ENCODE measurements at places on chromosomes 16 and 17. TPM values are rescaled to one million over a fixed set of nuclear protein-coding genes. Genes with fewer than 3 reads are reported as not detected.

GRCh38 chr17:17683710-17684365, 2.6 kb downstream of the RAI1 start:
- H3K27me3 ChIP-seq = no peaks in the 10 kb centered on the region
- peak overlapping the region; percentile 81 for H3K4me3 ChIP-seq
- H3K27ac ChIP-seq = peak overlapping the region; percentile 94
- peaks cover 39% of the 10 kb centered on the region for H3K4me1 ChIP-seq

DNA sequence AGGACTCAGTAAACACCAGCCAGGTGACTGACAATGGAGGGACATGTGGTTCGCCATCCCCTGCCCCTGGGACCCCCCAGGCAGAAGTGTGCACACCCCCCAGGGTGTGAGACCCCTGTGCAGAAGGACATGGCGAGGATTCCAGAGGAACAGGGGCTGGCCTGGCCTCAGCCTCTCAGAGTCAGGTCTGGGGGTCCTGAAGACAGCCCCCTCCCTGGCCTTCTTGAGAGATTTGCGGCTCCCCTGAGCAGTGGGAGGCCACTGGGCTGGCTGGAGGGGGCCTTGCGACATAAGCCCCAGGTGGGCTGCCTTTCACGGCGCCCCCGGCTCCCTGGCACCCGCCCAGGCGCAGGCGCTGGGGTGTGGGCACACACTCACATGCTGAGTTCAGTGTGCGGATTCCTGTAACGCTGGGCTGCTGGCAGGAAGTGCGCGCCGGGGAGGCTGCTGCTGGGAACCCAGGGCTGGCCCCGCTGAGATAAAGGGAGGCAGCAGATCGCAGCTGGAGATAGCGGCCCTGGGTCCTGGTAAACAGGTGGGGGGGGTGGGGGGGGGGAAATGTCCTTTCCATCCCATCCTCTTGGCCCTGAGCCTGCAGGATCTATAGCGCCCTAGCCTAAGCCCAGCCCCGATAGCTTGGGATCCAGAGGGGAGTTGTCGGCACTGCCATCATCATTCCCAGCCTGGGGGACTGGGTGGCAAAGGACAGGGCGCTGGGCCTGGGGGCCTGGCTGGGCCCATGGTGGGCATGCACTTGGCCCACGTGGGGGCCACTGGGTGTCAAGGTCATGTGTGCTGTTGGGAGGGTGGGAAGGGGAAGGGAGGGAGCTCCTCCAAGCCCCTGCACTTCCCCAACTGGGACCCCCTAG, 27.1 kb downstream of the TMEM235 start:
- H3K4me3 ChIP-seq = no peak overlapping the region
- H3K27me3 ChIP-seq = no peaks in the 10 kb centered on the region
- H3K4me1 ChIP-seq = peaks cover 68% of the 10 kb centered on the region
- peak; percentile 96 for DNase-seq
- H3K27ac ChIP-seq = peak overlapping the region; percentile 99

- peak; percentile 48 for DNase-seq
- H3K4me1 ChIP-seq = no peaks in the 10 kb centered on the region
- no peaks in the 10 kb centered on the region for H3K27me3 ChIP-seq
- no peak overlapping the region for H3K4me3 ChIP-seq
Measured at GRCh38 chr16:28090646-28091377, 27.3 kb upstream of the GSG1L start.

GRCh38 chr17:17088541-17089525, 46.6 kb downstream of the MPRIP start:
- no peaks in the 10 kb centered on the region for H3K27me3 ChIP-seq

- H3K4me1 ChIP-seq = peaks cover 11% of the 10 kb centered on the region
- DNase-seq = no peak
- no peak overlapping the region for H3K4me3 ChIP-seq
- no peaks in the 10 kb centered on the region for H3K36me3 ChIP-seq
- no peaks in the 10 kb centered on the region for H3K27me3 ChIP-seq
- H3K27ac ChIP-seq = no peak overlapping the region
Measured at GRCh38 chr17:62096401-62096670, 31.3 kb upstream of the MED13 start.

GRCh38 chr17:35726953-35727460, 4.4 kb upstream of the RASL10B start:
- H3K36me3 ChIP-seq = peaks cover 22% of the 10 kb centered on the region
- H3K27ac ChIP-seq = peak overlapping the region; percentile 83
- no peaks in the 10 kb centered on the region for H3K27me3 ChIP-seq
- no peak for DNase-seq
- H3K4me3 ChIP-seq = no peak overlapping the region

GRCh38 chr17:9115214-9116191, 94.2 kb downstream of the NTN1 start:
- DNase-seq = peak; percentile 31
- H3K36me3 ChIP-seq = no peaks in the 10 kb centered on the region
- H3K4me1 ChIP-seq = no peaks in the 10 kb centered on the region
- peaks cover 17% of the 10 kb centered on the region for H3K27me3 ChIP-seq
- H3K4me3 ChIP-seq = peak overlapping the region; percentile 60

DNA sequence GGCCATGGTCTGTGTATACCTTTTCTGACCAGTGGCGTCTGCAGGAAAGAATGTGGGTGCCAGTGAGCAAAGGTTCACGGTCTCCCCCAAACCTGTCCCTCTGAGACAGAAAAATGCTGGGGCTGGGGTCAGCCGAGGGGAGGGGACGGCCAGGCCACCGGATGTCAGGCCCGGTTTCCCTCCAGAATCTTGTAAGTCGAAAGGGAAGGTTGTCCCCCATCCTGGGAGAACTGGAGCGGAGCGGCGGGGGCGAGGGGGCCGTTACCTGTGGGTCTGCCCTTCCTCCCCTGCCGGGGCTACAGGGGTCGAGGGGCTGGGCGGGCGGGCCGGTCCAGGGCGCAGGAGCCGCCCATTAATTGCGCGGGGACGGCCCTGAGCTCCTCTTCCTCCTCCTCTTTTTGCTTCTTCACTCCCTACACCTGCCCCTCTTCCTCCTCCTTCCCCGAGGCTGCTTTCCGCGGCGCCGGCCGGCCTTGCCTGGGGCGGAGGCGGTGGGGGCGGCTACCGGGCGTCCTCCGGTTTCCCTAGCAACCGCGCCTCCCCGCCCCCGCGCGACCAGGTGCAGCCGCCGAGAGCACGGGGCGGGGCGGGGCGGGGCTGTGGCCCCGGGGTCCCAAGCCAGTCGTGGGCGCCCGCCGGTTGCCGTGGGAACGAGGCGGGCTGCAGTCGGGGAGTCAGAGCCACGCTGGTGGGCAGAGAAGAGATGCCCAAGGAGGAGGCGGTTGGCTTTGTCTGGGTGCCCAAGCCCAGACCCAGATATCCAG, at the start of gene MARCHF10:
Gene MARCHF10, minus strand, starts transcription at position 503 of the 764 bp plus-strand sequence. CDS start 6,579 bp downstream, outside the sequence.
- no peaks in the 10 kb centered on the region for H3K36me3 ChIP-seq
- no peak within 1 kb of the TSS for H3K27ac ChIP-seq
- no peaks in the 10 kb centered on the region for H3K27me3 ChIP-seq
- no peak within 1 kb of the TSS for H3K4me3 ChIP-seq
- peak; percentile 68 for DNase-seq

Gene SBK1
- 0.36 TPM for polyA plus RNA-seq

Gene HIC1
- 6.4 TPM for polyA plus RNA-seq

Gene OR4D1
- polyA plus RNA-seq = not detected

Gene RAB11FIP4
- polyA plus RNA-seq = 9.4 TPM

Gene NGFR
- polyA plus RNA-seq = 0.76 TPM

Gene SLC9A5
- 5.8 TPM for polyA plus RNA-seq
